COR-L47 (cell line): ENCODE measurements at places on chromosomes 3 and 15.
A peak's percentile ranks its signal among the peaks of the same experiment; 100 is the strongest.

GRCh38 chr3:114900908-114901307 is 246.2 kb downstream of the ZBTB20 start:
- no peak for DNase-seq

DNA sequence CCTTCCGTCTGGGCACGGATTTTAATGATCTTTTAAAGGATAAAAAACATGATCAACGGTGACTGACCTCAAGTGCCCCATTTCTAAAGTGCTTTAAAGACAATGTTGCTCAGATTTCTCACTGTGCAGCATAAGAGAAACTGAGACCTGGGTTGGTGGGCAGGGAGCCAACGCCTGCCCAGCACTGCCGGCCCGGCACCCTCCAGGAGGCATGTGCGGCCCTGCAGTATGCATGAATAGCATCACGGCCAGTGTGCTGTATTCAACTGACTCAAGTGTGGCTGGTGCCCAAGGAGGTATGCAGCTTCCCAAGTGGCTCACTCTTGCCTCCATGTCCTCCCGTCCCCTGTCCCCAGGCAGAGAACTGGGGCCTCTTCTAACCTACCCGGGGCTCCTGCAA is 30.3 kb downstream of the SEC61A1 start:
- DNase-seq, result no peak

- no peak for DNase-seq
These were observed 38.4 kb downstream of the MAP2K1 start for GRCh38 chr15:66424963-66425612.

GRCh38 chr3:57019057-57019456 is 41.4 kb upstream of the SPATA12 start:
- no peak for DNase-seq

DNA sequence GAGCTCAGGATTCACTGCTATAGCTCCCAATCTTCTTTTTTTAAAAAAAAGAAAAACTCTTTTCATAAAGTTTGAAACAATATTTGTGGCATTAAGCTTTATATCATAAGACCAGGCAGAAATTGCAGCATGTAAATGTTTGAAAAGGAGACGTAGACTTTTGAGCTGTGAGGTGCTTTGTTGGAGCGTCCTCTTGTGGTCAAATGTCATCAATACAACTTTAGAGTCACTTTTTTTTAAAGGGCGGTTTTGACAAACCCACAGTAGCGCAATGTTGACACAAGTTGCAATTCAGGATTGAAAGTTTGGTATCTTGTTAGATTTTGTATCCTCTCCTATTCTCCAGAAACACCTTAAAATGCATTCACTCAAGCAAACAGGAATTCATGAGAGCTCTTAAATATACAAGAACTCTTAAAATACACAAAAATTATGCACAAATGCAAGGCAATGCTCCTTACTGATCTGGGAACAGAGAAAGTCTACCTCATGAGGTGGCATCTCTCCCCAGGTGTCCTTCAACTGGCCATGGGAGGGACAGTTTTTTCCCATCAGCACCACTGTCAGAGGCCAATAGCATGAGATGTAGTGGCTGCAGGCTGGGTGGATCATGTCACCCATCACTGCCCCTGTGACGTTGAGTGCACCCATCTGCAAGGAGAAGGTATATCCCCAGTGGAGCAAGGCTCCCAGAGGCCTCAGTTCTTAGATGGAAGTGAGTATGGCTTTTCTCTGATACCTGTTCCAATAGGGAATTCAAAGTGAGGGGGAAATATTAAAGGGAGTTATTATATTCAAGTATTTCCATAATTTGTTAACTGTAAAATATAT is 70.7 kb downstream of the ANXA2 start:
- DNase-seq, result peak; percentile 41

DNA sequence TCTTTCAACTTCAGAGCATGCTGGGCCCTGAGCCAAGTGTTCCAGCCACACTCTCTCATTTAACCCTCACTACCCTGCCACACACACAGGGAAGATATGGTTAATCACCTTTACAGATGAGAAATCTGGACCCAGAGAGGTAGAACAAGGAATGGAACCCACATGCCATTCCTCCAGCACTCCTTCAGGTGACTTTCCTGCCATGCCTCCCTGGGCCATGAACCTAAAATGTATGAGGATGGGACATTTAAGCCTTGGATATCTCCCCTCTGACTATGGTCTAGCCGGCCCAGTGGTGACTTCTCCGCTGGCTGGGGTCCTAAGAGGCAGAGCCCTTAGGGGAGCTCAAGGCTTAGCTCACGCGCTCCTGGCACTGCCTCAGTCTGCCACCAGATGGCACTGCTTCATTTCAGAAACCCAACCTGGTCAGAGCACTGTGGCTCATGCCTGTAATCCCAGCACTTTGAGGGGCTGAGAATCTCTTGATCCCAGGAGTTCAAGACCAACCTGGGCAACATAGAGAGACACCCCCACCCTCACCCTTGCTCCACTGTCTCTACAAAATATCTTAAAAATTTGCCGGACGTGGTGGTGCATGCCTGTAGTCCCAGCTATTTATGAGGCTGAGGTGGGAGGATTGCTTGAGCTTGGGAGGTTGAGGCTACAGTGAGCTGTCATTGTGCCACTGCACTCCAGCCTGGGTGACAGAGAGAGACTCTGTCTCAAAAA is 2.2 kb upstream of the DCAF1 start:
- no peak for DNase-seq

DNA sequence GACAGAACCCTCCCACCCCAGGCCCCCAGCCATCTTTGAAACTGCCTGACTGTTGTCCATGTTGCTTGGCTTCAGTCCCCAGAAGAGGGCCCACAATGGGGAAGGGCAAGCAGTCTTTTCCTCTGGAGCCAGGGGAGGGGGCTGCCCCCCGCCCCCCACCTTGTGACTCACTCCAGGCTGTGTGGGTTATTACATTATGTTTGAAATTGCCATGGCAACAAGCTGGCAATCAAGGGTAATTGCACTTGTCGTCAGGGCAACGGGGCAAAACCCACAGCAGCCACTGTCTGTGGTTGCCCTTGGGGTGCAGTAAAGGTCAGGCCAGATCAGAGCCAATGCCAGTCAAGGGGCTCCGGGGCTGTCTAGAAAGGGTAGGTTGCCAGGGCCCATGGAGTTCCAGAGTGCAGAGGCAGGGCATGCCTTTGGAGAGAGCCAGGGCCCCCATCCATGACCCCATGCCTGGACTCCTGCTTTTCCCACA is 3.1 kb upstream of the CAMKV start:
- no peak for DNase-seq

DNA sequence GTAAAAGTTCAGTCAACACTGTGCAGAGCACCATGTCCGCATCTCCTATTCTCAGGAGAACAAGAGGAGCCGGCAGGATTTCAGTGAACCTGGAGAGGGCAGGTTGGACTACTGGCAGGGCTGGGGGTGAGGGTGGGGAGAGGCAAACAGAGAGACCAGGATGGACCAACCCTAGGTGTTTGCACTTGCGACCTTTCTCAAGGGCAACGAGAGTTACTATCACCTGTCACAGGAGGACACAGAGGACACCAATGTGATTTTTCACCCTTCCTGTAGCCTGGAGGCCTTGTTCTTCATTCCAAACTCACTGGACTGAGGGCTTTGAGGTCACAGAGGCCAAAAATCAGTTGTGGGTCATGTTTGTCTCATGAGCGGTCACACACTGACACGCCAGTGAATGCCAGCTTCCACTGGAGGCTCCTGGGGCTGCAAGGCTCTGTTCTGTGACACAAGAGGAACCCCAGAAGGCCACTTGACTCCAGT is 89.5 kb downstream of the CPN2 start:
- no peak for DNase-seq

DNA sequence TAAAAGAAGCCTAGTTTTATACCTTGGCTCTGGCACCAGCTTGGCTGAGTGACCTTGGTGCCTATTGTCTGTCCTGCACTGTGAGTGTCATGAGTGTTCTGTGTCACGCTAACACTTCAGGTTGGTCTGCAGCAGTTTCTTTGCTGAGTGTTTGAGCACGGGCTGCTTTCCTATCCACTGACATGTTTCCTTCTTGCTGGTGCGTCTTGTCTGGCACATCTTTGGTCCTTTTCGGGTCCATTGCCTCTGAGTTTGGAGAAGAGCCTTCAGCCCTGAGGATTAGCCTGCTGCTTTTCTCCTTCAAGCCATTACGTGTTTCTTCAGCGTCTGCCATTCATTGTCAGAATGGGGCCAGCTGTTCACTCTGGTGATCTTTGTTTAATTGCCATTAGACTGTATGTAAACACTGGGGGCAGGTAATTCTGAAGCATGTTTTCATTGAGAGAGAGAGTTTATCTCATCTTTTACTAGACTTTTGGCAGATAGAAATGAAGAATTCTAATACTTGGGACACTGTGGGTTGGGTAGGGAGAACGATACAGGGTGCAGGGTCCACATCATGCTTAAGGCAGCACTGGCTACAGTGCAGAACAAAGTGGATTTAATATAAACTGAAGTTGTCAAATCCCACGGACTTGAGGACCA is 55.5 kb downstream of the LRRC28 start:
- DNase-seq, result peak; percentile 34
